ENCODE measurements at places on chromosomes 3 and 15.

DNA sequence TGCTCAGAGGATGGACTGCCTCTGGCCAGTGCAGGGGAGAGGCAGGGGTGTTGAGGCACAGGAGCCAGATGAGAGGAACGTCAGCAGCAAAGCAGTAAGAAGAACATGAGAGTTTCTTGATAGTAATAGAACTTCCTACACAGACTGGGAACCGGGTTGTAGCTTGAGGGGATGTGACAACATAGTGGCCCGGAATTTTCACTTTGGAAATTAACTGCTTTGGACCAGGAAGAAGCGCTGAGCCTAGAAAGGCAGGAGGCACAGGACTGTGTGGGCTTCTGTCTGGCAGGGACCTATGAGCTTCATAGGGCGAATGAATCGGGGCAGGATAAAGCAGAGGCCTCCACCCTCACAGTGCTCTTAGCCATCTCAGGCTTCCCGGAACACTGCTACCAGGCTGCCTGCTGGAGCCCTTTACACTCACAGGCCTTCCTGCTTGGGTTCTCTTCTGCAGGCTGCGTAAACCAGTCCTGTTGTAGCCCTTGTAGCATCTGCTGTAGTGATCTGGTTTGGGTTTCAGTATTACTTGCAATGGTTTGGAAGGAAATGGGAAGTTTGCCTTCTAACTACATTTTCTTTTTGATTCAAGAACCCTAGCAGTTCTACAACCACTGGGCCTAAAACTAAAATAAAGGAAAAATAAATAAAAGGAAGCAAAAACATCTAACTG lies 3.3 kb upstream of the ADPGK start:
- no peak for DNase-seq

DNA sequence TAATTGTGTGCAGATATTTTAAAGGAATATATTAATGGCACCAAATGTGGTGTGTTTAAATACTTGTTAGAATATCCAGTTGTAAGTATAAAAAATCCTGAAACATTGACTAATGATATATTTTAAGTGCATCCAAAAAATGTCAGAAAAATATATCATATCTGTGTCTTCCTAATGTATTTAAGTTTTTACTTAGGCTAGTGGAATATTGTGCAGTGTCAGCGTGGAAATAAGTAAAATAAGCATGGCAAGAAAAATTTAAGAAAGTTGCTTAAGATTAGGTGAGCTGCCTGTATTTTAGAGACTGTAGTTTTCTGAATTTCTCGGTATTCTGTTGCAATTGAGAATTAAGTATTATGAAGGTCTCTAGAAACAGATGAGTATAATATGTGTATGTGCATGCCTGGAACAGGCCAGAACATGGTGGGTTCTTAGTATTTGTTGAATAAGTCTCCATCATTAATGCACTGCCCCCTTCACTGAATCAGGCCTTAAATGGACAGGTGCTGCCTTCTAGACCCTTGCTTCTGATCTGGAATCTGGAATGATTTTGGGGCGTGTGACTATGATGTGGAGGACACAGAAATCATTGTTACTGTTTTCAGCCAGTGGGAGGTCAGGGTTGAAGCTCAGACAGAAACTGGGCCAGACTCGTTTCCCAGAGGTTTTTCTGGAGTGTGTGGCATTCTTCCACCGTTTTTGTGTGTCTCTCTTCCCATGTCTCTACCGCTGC lies 86.1 kb downstream of the TRAK1 start:
- no peak for DNase-seq

DNA sequence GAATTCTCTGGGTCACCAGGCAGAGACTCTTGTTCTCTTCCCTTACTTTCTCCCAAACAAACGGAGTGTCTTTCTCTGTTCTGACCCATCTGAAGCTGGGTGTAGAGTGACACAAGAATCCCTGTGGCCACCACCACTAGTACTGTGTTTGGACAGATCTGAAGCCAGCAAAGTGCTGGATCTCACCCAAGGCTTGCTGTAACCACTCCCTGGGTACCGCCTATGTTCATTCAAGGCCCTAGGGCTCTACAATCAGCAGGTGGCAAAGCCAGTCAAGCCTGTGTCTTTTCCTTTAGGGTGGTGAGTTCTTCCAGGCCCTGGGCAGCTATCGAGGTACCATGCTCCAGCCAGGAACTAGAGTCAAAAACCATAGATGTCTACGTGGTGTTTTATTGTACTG lies 149.2 kb upstream of the CTNNB1 start:
- DNase-seq, result no peak

DNA sequence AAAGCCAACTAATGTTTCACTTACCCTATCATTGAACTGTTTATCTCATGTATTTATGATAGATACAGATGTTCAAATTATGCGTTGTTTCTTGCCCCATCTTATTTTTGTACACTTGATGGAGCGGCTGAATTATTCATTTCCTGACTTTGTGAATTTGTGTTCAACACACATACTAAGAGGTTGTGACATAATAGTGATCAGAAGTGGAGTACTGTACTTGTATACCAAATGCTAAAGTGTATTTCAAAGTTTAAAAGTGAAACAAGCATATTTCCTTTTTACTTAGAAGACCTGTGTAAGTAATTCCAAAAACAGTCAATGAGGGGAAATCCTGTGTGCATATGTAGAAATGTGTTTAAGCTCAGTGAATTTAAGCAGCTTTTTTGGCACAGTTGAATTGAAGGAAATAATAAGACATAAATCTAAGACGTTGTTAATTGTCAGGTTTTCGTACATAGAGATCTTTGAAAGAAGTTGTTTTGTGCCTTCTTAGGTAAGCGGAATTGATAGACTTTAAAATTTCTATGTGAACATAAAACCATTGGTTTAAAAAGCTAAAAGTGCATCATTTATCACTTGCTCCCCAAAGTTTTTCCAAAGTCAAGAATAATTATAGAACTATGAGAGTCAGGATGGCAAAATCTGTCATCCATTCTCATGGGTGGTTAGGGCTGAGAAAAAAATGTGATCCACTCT lies 1.9 kb downstream of the NFKBIZ start:
- DNase-seq, result no peak

GRCh38 chr3:171088964-171089754 lies 62.6 kb upstream of the SLC2A2 start:
- DNase-seq, result peak; percentile 96

- DNase-seq, result no peak
Observed at GRCh38 chr3:72738752-72739530, 109.3 kb downstream of the SHQ1 start.

GRCh38 chr15:49168016-49168415 lies 2.0 kb upstream of the GALK2 start:
- peak; percentile 24 for DNase-seq

DNA sequence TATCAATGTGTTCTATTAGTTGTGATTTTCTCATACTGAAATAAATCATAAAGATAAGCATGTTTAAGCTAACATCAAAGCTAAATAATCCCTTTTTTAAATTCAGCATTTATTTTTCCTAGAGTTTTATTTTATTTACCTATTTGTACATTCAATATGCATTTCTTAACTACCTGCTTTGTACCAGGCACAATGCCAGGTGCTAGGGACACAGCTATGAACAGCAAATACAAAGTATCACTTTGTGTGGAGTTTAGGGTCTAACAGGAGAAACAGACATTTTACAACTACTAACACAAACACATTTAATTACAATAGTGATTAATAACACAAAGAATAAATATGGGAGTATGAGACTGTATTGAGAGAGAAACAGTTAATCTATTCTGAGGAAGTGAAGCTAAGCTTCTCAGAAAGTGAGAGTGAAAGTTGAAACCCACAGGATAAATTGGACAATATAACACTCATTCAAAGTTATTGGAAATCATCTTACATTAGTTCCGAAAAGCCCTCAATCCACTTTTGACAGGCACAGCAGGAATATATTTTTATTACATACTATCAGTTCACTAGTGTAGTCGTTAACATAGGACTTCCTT lies 159.6 kb downstream of the GBE1 start:
- DNase-seq, result no peak

DNA sequence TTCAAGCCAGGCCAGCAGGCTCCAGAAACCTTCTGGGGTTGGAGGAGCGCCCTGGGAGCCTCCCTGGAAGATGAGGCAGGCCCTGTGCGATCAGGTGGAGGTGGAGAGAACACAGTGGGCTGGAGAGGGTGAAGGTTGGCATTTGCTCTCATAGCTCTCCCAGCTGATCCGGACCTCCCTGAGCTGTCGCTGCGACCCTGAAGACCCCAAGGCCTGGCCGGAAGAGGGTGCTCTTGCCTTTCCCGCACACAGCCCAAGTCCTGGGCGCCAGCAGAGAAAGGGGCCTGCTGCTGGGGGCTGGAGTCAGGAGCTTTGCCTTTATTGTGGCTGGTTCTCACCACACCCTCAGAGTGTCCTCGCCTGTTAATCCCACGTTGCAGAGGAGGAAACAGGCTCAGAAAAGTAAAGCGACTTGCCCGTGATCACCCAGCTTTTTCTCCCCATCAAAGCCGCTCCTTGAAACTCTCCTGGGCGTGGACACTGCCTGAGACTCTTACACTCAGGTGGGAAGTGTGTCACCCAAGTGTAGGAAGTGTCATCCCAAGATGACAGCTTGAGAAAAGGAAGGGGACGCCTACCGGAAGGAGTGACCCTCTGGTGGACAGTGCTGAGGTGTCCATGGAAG lies 8.6 kb upstream of the RPL29 start:
- DNase-seq, result peak; percentile 70

GRCh38 chr15:89754361-89755154 lies 3.5 kb upstream of the MESP1 start:
- DNase-seq, result no peak

GRCh38 chr15:67652586-67652985 lies 110.1 kb downstream of the MAP2K5 start:
- no peak for DNase-seq

DNA sequence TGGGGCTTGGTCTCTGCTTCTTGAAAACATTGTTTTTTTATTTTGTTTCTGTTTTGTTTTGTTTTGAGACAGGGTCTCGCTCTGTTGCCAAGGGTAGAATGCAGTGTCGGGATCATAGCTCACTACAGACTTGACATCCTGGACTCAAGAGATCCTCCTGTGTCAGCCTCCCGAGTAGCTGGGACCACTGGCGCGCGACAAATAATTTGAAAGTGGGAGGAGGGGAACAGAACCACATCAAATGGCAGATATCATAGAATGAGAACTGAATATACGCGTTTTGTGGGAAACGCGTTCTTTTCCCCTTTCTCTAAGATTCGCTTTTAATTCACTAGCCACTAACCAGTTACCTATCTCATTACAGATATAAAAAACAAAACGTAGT lies 641 bp upstream of the VPS13C start:
- DNase-seq, result no peak

Data from fibroblast of upper back skin (primary cell).